ENCODE measurements at places on chromosomes 4 and X.

GRCh38 chr4:78720994-78721677 lies 55.0 kb upstream of the BMP2K start:
- no peak for DNase-seq

DNA sequence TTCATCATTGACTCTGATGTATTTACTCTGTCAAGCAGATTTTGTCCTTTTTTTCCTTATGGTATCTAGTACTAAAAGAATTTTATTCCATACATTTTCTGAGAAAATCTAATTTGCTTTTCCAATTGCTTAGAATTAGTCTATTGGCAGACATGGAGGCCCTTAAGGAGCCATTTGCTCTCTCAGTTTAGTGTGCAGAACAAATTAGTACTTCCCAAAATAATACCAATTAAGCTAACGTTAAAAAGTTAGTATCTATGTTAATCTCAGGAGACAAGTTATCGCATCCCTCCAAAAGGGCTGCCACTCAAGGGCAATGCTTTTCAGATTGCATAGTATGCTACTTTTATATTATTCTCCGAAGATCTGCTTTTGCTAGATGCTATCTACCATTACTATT lies 47.7 kb downstream of the PDHA2 start:
- DNase-seq, result no peak

GRCh38 chr4:144666539-144667175 lies 20.7 kb downstream of the HHIP start:
- DNase-seq, result peak; percentile 52

DNA sequence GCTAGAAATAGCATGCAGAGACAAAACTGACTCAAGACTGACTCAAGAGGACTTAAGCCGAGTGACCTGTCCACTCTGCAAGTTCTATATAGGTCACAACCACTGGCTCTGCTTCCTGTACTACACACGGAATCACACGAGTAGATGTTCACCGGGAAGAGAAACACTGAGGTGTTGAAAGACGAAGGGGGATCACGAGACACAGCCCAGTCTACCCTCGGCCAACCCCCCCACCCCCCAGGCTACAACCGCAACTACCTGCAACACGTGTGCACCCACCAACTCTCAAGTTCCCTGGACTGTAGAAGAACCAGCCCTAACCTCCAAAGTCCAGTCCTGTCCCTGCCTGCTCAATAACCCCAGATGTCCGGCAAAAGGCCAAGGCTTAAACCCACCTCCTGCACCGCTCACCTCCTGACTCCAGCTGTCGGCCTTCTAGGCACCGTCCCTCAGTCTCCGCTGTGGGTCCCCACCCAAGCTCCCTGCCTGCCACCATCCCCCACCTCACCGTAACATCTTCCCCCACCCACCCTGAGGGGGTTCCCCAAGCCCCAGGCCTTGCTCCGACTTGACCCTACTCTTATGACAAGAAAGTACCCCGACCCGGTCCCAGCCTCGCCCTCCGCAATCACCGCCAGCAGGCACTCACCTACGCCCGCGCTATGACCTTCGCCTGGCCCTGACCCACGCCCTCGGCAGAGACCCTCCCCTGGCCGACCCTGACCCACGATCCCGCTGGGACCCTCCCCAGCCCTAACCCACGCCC lies 739 bp downstream of the GAK start:
- peak; percentile 43 for DNase-seq

DNA sequence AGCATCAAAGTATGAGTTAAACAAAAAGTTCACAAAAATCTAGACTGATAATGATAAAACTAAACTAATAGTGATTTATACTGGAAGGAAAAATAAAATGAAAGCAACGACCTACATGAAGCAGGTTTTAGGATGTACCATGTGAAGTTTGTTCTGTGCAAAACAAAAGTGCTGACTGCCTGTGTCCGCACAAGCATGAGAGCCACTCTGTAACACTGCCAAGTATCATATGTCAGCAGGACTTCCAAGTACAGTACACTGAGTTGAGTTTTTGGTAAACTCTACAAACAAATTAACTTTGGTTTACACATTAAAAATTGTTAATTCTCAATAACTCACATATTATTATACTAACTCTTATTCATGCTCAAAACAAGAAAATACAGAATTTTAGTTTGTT lies 459.0 kb downstream of the PDGFC start:
- DNase-seq, result no peak

- DNase-seq, result no peak
Measured at GRCh38 chrX:27863809-27864208, 56.0 kb downstream of the MAGEB10 start.

- DNase-seq, result no peak
Measured at GRCh38 chr4:153651116-153651515, 33.0 kb upstream of the TLR2 start.

GRCh38 chrX:47166126-47166525 lies 21.1 kb downstream of the RBM10 start:
- no peak for DNase-seq

DNA sequence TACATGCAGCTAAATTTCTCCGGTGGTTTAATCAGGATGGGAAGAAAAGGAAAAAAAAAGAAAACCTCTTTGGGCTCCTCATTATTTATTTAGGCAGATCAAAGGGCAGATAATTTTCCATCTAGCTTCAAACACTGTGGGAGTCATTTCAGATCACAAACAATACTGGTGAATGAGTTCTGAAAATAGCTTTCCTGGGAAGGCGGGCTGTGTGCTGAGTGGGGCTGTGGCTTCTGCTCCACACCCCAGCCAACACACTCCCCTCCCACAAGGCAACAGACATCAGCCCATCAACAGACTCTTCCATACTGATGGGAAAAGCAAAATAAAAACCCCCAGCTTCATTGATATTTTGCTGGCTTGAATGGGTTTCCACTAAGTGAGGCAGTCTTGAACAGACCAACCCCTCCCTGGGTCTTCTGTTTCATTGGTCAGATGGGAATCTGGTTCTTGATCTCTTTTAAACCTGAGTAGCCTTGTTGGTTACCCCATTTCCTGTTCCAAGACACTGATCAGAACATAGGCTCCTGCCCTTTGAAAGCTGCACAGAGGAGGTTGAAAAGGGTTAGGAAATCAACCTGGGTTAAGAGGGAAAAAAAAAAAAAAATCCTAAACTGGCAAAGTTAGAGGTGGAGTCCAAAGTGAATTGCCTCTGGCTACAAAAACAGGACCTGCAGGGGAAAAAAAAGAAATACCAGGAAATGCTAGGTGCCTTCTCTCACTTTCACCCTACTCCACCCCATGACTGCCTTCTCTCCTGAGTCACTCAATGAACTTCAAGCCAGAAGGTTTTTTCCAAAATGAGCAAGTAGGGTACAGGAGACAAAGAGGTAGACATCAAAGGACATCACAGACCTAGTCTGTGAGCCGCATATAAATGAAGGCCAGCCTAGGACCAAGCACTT lies 20.0 kb downstream of the AMOT start:
- DNase-seq, result no peak

DNA sequence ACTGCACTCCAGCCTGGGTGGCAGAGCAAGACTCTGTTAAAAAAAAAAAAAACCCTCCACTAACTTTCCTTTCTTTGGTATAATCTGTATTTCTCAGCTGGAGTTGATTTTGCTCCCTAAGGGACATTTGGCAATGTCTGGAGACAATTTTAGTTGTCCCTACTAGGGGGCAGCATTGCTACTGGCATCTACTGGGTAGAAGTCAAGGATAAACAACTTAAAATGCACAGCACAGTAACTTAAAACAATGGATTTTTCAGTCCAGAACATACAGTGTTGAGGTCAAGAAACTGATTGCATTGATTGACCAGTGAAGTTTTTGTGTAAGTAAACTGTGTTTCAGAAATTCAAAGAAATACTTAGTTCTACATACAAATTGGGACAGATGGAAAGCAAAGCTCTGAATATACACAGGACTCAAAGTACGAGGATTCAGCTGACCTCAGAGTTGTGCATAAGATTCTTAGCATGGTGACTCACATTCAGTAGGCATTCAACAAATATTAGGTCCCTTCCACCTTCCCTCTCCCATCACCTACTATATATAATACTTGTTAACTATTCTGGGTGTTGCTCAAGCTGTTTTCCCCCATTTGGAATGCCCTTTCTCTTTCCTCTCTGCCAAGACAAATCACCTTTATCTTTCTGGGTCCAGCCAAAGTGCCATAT lies 8.8 kb downstream of the DDX53 start:
- no peak for DNase-seq

DNA sequence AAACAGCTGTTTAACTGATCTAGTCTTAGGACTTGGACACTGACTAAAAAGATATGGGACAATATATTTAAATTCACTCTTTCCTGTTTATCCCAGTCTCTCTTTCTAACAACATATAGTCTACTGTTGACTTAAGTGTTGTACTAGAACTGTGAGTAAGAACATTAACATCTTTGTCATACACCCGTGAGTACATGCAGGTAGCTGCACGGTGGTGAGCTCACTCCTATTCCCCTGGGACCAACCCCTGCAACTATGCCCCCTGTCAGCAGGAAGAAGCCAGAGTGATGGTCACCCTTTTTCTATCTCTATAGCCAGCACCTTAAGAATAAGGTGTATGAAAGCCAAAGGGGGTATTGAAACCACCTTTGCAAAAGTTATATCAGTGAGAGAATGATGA lies 17.6 kb downstream of the TBL1X start:
- no peak for DNase-seq

- no peak for DNase-seq
Measured at GRCh38 chrX:101219116-101219863, at the start of gene DRP2. TSS of gene DRP2 (plus strand) at chrX:101219786. CDS start at chrX:101231648, 11,862 bp downstream.

- DNase-seq, result no peak
Measured at GRCh38 chr4:4504783-4505182, 37.1 kb downstream of the STX18 start.

DNA sequence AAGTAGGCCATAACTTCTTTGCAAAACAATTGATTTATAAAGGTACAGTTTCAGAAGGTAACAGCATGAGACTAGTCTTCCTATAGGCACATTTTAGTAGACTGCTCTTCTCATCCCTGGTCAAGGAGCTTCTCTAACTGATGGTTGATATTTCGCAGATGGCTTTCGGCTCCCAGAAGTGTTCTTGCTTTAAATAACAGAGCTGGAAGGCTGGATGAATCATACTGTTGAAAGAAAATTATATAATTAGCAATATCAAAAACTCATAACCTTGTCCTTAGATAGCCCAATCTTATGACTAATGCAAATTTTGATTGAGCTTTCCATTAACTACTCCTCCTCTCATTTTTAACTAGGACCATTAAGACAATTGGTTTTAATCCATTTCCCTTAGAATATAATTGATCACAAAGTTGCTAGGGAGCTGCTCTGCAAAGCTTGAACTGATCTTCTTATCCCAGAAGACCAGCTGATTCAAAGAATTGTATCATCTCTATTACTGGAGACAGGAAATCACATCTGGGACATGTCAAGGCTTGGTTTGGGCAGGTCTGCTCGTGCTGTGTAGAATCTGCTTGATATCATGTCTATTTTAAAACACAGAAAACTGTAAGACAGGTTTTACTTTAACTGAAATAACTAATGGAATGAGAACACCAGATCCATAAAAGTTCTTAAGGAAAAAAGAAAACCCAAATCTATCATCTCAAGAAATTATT lies 38.6 kb downstream of the CENPU start:
- DNase-seq, result no peak

GRCh38 chr4:169229571-169230028 lies 41.2 kb downstream of the SH3RF1 start:
- DNase-seq, result peak; percentile 88

DNA sequence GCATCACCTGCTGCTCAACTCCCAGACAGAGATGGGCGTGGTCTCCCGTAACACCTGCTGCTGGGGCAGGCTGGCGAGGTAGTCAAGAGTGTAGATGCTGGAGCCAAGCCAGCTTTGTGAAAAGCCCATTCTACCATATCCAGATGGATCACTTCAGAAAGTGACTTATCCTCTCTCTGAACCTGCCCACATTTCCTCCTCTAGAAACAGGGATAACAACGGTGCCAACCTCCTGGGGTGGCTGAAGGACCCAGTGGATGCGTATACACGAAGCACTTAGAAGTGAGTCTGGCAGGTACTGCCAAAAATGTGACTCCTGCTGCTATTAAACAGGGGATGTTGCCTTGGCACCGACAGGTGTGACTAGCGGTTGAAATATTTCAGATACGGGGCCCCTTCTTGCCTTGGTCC lies 95.8 kb downstream of the SORBS2 start:
- DNase-seq, result no peak

DNA sequence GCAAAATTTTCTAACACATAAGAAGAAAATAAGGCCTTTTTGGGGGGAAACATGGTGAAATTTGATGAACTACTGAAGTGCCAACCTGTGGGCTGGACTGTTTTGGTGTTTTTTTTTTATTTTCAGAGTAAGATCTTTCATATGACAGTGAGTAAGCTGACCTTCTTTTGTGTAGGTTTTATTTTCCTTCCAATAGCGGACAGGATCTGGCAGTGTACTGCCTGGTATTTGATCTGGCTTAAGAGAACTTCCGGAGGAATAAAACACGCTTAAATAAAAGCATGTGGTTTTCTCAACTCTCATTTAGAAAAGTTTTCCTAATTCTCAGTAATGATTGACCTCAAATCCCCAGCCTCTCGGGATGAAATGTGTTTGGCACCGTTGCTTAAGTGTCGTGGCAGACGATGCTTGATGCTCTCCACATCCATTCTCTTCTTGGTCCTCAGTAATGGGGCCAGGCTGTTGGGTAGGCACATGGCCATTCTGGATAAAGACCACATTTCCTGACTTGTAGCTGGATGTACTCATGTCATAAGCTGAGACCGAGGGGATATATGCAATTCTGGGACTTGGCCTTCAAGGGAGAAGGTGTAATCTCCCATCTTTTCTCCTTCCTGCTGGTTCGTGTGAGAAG lies 65.6 kb upstream of the PDLIM3 start:
- no peak for DNase-seq

GRCh38 chr4:175947117-175947722 lies 118.4 kb upstream of the WDR17 start:
- DNase-seq, result peak; percentile 2

GRCh38 chrX:31981546-31982062 lies 909.8 kb upstream of the FTHL17 start:
- DNase-seq, result no peak

DNA sequence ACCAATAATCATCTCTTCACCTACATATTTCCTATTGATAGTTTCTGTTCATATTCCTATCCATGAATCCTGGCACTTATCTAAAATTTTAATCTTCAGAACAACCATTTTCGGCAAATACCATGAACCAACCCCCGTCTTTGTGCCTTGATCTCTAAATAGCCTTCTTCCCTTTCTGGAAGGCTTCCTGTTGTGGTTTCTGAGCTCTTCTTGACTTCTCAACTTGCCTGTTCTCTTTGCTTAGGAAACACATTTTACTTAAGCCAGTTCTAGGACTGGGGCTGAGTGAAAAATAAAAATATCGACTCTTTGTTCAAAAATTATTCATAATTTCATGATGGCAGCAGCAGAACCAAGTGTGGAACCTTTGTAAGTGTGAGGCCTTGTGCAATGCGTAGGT lies 882.4 kb downstream of the C4orf33 start:
- DNase-seq, result no peak

GRCh38 chr4:78940752-78941151 lies 1.5 kb upstream of the PAQR3 start:
- DNase-seq, result no peak

- peak; percentile 89 for DNase-seq
Measured at GRCh38 chrX:136768469-136769084, 12.2 kb downstream of the ARHGEF6 start.
